ENCODE measurements at places on chromosomes 6 and 20.

GRCh38 chr6:16832043-16832567 lies 70.8 kb upstream of the ATXN1 start:
- no peak for DNase-seq

DNA sequence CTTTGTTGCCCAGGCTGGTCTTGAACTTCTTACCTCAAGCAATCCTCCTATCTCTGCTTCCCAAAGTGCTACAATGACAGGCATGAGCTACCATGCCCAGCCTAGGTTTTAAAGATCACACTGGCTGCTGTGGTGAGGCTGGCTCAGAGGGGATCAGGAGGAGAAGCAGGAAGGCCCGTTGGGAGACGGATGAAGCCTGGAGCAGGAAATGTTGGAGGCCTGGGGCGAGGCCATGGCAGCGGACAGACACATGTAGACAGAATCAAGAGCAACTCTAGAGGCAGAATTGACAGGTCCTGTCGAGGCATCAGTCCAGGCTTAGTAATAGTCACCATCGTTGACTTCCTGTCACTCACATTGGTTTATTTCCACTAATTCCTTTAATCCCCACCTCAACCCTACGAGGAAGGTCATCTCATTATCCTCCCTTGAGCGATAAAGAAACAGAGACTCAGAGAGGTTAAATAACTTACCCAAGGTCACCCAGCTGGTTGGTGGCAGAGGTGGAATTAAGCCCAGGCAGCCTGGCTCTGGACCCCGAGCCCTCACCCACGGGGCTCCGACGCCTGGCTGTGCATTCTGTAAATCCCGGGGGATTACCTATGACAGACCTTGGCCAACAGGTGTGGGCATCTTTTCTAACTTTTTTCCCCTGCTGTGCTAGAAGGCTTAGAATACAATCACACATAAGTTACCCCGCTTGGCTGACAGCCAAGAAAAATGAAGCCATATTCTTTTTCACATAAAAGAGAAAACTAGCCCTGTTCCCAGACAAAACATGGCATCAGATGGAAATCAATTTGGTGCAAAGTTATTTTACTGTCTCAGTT lies 113.4 kb downstream of the EYA2 start:
- DNase-seq, result no peak

DNA sequence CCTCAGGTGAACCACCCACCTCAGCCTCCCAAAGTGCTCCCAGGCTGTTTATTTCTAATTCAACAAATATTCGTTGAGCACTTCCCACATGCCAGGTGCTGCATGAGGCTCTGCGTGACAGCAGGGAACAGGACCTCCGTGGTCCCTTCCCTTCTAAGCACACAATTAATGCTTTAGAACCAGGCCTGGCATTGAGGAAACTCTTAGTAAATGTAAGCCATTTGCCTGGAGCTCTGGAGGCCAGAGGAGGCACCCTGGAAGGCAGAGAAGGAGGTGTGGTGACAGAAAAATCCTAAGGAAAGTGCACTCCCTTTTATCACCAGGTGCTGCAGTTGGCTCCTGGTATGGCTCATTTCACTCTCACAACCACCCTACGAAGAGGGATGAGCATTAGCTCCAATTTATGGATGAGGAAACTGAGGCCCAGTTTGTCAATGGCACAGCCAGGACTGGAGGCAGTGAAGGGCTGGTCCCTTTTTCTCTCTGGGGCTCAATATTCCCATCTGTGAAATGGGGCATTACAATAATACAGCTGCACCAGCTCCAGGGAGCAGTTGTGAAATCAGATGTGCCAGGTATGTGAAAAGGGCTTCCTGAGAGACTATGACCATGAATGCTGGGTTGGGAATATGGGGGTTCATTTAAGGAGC lies 8.1 kb upstream of the ID1 start:
- DNase-seq, result no peak

DNA sequence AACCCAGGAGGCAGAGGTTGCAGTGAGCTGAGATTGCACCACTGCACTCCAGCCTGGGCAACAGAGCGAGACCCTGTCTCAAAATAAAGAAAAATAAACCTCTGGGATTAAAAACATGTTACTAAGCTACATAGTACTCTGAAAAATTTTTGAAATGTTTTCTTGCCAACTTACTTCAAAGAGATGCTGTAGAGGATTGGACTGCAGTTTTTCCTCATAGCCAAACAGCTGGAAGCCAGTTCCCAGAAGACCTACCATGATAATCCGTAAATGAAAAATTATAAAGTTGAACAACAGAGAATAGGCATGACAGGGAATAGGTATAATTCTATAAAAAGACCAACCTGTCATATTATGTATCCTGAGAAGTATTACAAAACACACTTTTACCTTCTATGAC lies 48.0 kb downstream of the RARS2 start:
- DNase-seq, result no peak

GRCh38 chr6:30565772-30566171 lies 5.5 kb upstream of the ABCF1 start:
- no peak for DNase-seq

- no peak for DNase-seq
Measured at GRCh38 chr6:75850026-75850833, 101.2 kb downstream of the MYO6 start.

DNA sequence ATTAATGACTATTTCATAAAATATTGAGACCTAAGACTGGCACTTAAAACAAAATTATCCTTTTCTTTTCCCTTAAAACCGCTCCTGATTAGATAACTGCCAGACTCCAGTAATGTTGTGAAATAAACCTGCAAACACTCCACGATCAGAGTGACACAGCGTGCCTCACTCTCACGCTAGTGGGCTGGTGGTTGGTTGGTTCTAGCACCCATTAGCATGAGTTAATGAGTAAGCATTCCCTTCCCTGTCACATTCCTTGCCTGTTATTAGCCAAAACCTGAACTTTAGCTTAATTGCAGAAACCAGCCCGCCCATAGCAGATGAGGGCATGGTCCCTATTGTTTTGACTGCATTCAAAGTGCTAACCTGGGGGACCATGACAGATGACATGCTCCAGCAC lies 193.4 kb downstream of the CD83 start:
- DNase-seq, result no peak

- no peak for DNase-seq
Measured at GRCh38 chr6:46381057-46381456, 110.2 kb downstream of the RCAN2 start.

DNA sequence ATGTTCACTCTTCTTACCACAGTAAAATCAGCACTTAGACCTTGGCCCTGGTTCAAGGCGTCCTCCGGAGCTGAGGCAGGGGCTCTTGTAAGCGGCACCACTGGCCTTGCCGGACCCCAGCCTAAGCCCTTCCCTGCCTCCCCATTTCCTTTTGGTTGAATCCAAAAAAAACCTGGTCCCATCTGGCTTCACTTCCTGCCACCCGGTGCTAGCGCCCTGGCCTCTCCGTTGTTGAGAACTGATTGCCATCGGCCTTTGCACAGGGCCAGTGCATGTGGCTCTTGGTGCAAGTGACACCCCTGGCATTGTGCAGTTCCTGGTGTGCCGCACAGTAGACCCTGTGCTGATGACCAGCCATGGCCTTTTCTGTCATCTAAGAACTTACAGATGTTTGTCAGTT lies 19.0 kb upstream of the RBM38 start:
- DNase-seq, result no peak

DNA sequence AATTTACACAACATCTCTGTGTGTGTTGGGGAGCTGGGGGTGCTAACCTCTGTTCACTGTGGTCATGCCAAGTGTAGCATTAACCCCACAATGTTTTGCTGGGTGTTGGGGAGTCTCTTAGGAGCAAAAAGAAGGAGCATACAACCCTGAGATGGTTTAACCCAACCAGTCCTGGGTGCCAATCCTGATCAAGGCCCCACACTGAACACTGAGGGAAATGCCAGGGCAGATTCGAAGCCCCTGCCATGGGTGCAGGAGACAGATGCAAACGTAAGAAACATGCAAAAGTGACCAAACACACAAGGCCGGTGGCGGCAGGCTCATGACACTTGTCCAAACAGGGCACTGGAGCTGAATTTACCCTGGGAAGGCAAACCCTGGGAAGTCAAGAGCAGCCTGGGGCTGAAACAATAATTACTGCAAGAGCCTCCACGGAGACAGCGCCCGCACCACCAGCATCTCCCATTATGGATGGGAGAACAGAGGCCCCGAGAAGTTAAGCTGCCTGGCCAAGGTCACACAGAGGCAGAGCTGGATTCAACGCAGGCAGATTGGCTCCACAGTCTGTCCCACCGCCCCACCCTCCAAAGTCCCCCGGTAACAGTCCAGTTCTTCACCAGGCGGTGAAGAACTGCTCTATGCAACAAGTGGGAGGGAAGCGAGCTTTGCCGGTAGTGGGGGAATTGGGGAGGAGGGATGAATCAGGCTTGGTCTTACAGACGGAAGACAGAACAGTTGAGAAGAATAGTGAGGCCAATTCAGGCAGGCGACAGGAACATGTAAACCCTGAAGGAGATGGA lies 8.5 kb downstream of the ACSS1 start:
- DNase-seq, result no peak

GRCh38 chr6:135129136-135129856 lies 51.8 kb upstream of the MYB start:
- DNase-seq, result no peak

DNA sequence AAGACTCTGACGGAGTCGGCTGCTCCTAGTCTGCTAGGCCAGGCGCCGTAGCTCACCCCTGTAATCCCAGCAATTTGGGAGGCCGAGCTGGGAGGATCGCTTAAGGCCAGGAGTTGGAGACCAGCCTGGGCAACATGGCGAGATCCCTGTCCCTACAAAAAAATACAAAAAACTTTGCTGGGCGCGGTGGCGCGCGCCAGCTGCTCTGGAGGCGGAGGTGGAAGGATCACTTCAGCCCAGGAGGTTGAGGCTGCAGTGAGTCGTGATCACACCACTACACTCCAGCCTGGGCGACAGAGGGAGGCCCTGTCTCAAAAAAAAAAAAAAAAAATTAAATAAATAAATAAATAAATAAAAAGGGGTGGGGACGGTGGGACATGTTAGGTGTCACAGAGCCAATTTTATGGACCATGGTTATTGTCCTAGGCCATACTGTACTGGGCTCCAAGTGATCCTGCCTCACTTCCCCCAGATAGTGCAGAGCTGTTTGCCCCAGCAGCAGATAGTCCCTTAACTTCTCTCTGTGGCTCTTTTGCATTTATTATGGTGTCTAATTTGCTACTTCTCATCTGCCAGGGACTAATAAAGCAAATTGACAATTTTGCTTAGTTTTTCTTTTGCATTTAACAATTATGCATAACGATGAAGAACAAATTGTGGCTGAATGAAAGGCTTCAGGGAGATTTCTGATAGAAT lies 5.2 kb downstream of the PI16 start:
- DNase-seq, result no peak

DNA sequence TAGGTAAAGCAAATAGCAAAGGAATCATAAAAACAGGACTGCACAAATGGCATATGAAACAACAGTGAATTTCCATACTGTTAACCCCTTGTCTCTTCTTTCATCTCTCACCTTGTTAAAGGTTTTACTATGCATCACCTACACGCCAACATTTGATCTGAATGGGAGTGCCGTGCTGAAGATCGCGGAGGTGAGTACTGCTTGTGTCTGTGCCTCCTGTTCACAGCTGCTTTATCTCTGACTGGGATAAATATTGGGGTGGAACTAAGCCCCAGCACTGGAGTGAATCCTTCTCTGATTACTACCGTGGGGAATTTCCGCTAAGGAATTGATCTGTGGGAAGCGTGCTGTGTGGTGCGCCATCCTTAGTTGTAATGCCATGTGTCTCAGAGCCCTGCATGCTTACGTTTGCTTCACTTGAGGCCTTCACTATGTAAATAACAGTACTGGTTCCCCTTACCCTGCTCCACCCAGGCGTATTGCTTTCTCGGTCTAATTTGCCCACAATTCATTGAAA lies 11.4 kb upstream of the PBOV1 start:
- no peak for DNase-seq

DNA sequence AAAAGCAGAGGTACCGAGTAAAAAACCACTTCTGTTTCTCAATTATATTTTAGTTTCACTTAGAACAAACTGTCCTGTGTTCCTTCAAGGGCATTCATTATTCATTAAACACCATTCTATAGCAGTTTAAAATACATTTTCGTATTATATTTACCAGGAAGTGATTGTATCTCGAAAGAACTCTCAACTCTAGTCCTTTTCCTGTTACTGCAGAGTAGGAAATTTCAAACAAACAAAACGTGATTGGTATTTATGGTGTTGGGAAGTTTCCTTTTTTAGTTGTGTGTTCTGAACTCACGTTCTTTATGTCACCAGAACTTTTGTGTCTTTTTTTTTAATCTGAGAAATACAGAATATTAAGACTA lies 139.5 kb upstream of the BTBD3 start:
- DNase-seq, result no peak

DNA sequence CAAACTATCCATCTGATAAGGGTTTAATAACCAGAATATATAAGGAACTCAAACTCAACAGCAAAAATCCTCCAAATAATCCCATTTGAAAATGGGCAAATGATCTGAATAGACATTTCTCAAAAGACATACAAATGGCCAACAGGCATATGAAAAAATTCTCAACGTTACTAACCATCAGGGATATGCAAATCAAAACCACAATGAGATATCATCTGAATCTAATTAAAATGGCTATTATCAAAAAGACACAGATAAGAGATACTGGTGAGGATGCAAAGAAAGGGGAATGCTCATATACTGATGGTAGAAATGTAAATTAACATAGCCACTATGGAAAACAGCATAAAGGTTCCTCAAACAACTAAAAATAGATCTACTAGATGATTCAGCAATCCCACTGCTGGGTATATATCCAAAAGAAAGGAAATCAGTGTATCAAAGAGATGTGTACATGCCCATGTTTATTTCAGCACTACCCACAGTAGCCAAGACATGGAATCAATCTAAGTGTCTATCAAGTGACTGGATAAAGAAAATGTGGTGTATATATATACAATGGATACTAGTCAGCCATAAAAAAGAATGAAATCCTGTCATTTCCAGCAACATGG lies 6.1 kb upstream of the BRD2 start:
- no peak for DNase-seq

DNA sequence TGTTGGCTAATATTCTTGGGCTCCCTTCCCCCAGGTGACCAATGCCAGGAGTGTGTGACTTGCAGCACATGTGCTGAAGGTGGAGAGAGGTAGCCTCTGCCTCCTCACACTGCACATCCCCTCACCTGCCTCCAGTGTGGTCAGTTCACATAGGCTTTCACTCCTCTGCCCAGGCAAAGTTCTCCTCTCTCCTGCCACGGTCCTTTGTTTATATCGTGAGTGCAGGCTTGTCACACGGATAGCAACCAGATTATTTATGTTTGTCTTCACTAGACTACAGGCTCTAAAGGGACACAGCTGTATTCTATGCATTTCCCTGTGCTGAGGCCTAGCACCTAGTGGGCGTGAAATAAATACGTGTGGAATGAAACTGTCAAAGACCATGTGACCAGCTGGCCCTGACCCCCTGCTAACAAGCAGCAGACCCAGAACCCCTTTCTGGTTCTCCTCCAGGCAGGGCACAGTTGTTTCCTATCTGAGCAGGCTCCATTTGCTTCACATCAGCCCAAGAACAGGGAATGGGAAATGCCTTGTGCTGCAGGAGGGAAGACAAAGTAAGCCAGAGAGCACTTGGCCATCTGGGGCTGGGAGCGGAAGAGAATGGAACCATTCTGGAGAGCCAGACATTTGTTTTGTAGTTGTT lies 42.3 kb downstream of the UNC5CL start:
- no peak for DNase-seq

- DNase-seq, result no peak
Measured at GRCh38 chr20:5451643-5452210, 135.0 kb upstream of the PROKR2 start.
